Stimulated activated CD8-positive, alpha-beta memory T cell treated with anti-CD3 and anti-CD28 coated beads, Interleukin-15, amount 100 ng/mL, for 1 hour (primary cell): ENCODE measurements at places on chromosomes 6 and 20.

GRCh38 chr6:7467007-7467897, 74.2 kb upstream of the DSP start:
- no peak for DNase-seq

GRCh38 chr6:159008656-159009288, 8.8 kb upstream of the RSPH3 start:
- DNase-seq: no peak

DNA sequence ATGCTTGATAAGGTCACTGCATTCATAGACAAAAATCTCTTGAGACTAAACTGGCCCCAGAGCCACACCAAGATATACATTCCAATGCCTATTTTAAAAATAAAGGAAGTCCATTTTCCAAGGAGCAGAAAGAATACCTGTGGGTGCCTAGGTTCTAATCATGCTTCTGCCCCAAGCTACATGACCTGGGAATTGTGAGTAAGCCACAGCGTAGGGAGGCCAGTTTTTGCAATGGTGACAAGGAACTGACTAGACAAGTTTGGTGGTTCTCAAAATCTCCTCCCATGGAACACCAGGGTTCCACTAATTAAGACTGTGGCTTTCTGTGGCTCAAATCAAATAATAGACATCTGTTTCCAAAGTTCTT, 83.3 kb downstream of the GMDS start:
- DNase-seq: no peak

GRCh38 chr6:108171918-108172516, 6.2 kb downstream of the NR2E1 start:
- no peak for DNase-seq

GRCh38 chr20:57754190-57754589, 44.4 kb upstream of the PMEPA1 start:
- DNase-seq: no peak

GRCh38 chr6:41713159-41713649, 22.2 kb downstream of the TFEB start:
- DNase-seq: no peak

- no peak for DNase-seq
Measured at GRCh38 chr20:39878320-39878719, 810.7 kb downstream of the MAFB start.

GRCh38 chr6:151962246-151962846, 154.9 kb downstream of the ESR1 start:
- no peak for DNase-seq

DNA sequence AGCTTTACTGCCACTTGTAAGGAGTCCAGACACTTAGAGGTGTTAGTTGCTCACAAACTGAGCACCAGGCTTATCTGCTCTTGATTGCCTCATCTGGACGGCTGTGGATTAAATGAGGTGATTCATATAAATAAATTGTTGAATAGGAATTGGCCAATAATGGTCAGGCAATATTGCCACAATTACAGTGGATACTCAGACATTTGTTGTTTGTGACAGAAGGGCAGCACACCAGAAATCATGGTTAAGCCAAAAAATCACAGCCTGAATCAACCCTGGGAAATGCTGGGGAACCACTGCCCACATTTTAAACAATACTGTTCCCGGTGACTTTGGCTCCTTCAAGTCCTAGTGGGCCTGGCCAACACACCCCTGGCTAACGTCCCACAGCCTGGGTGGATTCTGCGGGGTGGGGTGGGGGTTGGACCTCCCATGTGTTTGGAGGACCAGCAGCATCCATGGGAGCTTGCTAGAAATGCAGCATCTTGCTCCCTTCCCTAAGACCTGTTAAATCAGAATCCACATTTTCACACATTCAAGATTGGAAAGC, 29.5 kb upstream of the SPDEF start:
- no peak for DNase-seq

DNA sequence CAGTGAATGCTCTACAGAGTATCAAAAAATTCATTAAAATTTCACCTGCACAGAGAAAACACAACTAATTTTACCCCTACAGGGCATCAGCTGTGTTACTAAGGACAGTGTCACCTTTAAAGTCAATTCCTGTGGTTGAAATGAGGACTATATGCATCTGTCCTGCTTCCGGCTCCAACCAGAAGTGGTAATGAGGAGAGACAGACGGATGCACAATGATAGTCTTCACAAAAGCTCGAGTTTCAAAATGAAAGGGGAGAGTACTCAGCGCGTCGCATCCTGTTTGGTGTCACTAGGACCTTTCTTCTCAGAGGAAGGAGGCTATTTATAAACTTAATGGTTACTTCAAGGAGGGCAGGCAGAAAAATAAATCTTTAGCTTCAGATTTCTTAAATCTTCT, 86.5 kb downstream of the LYRM4 start:
- no peak for DNase-seq

DNA sequence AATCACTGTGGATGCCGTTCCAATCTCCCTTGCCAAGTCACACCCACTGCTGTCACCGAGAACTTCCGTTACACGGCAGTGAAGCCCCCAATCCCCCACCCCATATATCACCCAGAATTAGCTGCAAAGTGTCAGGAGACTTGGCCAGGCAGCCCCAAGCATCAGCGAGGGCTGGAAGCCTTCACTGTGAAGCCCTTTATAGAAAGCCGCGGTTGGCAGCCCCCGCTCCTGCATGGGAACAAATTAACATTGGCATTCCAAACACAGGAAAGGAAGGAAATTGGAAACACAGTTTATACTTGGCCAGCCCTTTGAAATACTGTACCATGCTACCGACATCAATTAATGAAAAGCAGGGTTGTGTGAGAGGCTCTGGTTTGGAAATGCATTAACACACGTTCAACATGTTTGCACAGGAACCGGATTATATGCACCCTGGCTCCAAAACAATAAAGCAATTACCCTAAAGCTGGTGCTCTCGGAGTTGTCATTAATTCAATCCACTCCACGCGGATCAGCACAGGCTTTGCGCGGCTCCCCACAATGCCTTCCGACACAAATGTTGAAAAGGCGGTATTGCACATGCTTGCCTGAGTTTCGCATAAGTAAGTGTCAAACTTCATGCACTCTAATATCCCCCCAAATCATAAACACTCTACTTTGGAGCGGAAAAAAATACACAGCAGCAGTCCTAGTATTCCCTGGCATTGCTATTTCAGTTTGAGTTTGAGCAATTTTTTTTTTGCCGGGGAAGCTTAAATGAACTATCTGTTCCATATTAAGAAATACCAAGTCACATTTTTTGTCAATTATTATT, 7.1 kb downstream of the BMP7 start:
- no peak for DNase-seq

GRCh38 chr20:63074631-63075030, 67.9 kb upstream of the BHLHE23 start:
- no peak for DNase-seq

GRCh38 chr6:40195428-40196134, 261.3 kb upstream of the MOCS1 start:
- DNase-seq: no peak

GRCh38 chr6:126267626-126268025, 72.3 kb upstream of the CENPW start:
- no peak for DNase-seq

GRCh38 chr6:150255840-150256239, 113.0 kb upstream of the IYD start:
- DNase-seq: no peak

GRCh38 chr20:63703976-63704748, 3.6 kb downstream of the ARFRP1 start:
- no peak for DNase-seq

DNA sequence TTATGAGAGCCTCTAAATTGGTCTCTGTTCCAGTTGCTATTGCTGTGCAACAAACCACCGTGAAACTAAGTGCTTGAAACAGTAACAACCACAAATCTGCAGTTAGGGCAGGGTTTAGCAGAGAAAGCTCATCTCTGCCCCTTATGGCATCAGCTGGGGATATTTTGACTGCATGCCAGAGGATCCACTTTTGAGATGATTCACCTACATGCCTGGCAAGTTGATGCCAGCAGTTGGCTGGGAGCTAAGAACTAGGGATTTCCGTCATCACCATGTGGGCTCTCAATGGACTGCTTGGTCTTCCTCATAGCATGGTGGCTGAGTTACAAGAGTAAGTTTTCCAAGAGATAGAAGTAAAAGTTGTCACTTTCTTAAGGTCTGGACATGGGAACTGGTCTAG, 35.1 kb downstream of the PLCB4 start:
- no peak for DNase-seq

DNA sequence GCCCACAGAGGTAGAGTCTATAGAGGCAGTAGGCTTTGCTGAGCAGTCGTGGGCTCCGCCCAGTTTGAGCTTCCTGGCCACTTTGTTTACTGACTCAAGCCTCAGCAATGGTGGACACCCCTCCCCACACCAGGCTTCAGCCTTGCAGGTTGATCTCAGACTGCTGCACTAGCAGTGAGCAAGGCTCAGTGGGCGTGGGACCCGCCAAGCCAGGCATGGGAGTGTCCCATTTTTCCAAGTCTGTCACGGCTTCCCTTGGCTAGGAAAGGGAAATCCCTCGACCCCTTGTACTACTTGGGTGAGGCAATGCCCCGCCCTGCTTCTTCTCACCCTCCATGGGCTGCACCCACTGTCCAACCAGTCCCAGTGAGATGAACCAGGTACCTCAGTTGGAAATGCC, 135.3 kb upstream of the NT5E start:
- DNase-seq: no peak

GRCh38 chr20:18039063-18039462, 18.7 kb downstream of the OVOL2 start:
- DNase-seq: no peak

DNA sequence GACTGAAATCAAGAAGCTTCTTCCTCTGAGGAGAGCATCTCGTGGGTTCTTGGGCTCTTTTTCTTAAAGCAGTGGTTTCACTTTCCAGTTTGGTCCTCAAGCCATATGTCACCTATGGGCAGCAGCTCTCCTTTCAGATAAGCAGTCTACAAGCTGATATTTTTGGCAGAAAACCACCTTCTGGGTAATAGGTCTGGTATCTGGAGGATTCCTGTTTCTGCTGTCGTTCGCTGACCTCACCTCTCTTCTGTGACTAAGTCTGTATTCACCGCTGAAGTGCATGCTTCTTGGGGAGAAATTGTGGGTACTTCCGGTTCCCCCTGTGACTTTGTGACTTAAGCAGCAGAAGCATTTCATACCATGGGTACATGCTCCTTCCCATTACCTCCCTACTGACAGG, 193.6 kb downstream of the EDN1 start:
- no peak for DNase-seq

GRCh38 chr20:43711098-43711654, 15.6 kb downstream of the GTSF1L start:
- DNase-seq: no peak

GRCh38 chr6:47147175-47147727, 105.1 kb upstream of the ADGRF1 start:
- no peak for DNase-seq

GRCh38 chr20:23367770-23368169, 5.8 kb downstream of the GZF1 start:
- no peak for DNase-seq

DNA sequence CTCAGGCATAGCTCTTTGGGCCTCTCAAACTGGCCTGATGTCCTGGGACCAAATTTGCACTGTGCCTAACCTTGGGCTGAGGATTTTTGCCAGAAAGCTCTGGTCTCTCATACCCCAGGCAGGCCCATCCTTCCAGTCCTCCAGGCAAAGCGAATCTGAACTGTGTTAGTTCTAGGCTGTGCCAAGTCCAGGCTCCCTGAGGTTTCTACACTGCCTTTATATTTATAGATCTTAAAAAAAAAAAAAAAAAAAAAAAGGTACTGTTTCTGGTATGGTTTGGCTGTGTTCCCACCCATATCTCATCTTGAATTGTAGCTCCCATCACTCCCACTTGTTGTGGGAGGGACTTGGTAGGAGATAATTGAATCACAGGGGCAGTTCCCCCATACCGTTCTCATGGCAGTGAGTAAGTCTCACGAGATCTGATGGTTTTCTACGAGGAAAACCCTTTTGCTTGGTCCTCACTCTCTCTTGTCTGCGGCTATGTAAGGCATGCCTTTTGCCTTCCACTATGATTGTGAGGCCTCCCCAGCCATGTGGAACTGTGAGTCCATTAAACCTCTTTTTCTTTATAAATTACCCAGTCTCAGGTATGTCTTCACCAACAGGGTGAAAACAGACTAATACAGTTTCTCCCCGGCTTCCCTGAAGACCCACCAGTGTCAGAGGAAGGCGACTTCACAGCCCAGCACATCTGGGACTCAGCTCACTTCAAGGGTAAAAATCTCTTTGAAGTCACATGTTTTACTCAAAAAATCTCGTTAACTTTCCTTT, 39.0 kb upstream of the TBXT start:
- DNase-seq: no peak

DNA sequence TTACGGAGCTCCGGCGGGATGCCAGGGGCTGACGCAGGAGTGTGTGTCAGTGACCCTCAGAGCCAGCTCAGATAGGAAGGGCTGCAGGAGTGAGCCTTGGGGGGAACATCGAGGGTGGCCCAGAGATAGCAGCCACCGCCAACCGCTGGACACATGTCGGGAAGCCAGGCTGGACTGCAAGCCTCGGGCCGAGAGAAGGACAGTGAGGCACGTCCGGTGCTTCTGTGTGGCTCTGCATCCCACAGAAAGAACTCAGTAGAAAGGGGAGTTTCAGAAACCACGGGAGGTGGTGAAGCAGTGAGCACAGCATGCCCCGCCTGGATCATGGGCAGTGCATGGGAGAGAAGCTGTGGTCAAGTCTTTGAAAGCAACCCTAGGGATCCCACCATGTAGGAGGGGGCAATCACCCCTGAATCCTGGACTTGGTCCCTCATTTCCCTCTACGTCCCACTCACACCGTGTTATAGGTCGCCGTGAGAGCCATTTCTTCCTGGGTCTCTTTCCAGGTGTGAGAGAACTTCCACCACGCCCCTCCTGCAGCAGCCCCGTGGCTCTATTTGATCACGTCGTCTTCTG, 383.7 kb upstream of the CDH4 start:
- DNase-seq: no peak

DNA sequence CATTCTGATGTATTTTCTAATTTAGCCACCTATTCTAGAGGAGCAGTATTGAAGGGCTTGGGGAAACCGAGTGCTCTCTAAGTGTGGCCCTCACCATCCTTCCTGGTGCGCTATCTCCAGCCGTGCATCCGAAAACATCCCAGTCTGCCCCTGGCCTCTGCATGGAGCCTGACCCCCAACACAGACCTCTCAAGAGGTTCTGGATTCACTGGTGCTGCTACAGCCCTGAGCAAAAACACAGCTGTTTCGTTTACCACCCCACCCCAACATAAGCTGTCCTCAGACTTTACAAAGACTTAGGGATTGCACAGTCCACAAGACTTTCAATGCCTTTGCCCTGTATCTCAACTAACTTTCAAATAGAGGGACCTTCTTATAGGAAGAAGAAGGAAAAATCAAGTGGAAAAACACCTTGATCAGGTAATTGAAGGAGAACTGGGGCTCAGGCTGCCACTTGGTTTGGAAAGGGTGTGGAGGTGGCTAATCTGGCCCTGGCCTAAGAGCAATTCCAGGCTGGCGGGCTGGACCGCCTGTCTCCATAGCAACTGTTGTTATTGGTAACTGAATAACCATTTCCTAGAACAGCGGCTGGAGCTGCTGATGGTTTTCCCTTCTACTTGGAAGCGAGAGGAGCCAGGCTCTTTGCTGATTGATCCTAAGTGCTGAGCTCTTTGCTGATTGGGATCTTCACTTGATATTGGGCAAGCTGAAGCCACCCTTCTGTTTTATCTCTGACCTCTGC, 90.2 kb upstream of the TOX2 start:
- DNase-seq: no peak

- DNase-seq: peak; percentile 6
Measured at GRCh38 chr6:106997392-106998158, 23.0 kb upstream of the CD24 start.

- DNase-seq: no peak
Measured at GRCh38 chr6:100342830-100343229, 121.9 kb downstream of the SIM1 start.

- no peak for DNase-seq
Measured at GRCh38 chr20:12528591-12529041, 480.2 kb upstream of the SPTLC3 start.
